ENCODE measurements at places on chromosomes 11 and 22. TPM values are rescaled to one million over a fixed set of nuclear protein-coding genes. Genes with fewer than 3 reads are reported as not detected.

- DNase-seq: no peak
Observed at GRCh38 chr22:31802575-31802974, 48.8 kb downstream of the DEPDC5 start.

DNA sequence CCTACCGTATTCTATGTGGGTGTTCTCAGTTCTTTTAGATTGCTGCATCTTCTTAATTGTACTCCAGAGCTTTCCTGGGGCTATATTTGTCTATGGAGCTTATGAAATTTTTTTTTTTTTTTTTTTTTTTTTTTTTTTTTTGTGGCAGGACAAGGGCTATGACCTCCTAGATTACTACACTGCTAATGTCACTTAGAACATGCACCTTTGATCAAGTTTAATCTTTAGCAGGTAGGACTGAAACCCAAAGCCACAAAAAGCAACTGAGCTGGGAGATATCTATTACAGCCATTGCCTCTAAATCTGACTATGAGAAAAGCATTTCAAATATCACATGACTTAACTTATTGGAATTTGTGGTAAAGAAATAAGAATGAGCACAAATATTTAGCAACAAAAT is 21.7 kb upstream of the ABTB2 start:
- DNase-seq: no peak

The BCO2 gene
- polyA plus RNA-seq: 11.0 TPM

GRCh38 chr11:26859416-26859815 is 134.5 kb upstream of the FIBIN start:
- DNase-seq: no peak

GRCh38 chr22:38449776-38450175 is 5.2 kb downstream of the KCNJ4 start:
- DNase-seq: no peak

The HEPACAM gene
- polyA plus RNA-seq: 0.04 TPM

DNA sequence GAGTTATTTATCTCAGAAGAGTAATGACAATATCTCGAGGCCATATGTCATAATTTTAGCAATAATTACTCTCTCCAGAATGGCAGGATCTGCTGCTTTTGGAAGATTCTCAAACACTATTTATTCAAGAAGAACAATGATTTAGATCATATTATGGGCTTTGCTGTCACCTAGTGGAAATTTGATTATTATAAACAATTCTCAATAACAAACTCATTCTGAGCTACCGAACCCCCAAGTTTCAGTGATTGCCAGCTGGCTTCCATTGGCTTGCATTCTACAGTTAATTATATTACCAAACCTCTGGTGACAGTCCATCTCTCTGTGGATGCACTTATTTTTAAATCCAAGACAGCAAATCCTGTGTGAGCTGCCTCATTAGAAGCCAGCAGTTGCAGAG is 27.9 kb upstream of the SLC36A4 start:
- no peak for DNase-seq

The EHF gene
- polyA plus RNA-seq: 14.7 TPM

DNA sequence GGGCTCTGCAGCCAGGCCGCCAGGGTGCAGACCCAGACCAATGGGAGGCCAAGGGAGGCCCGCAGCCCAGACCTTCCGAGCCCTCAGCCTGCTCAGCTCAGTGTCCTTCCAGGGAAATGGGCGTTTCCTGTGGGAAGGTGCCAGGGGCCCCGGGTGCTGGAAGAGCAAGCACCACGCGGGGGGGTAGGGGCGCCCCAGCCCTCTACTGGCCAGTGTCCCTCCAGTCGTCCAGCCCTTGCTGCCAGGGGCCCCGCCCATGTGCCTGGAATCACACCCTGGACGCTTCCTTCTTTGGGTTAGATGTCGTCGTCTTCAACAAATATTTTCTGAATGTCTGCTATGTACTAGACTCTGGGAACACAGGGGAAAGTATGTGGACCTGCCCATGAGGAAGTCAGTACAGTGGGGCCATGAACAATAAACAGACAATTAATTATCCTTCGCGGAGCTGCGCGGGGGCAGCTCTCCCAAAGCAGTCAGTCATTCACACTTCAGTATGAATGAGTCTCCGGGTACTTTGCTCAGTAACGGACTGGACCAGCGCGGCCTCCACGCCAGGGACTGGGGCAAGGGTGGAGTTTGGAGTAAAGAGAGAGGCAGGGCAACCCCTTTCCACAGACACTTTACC is 60.2 kb downstream of the CDKN1C start:
- peak; percentile 55 for DNase-seq

DNA sequence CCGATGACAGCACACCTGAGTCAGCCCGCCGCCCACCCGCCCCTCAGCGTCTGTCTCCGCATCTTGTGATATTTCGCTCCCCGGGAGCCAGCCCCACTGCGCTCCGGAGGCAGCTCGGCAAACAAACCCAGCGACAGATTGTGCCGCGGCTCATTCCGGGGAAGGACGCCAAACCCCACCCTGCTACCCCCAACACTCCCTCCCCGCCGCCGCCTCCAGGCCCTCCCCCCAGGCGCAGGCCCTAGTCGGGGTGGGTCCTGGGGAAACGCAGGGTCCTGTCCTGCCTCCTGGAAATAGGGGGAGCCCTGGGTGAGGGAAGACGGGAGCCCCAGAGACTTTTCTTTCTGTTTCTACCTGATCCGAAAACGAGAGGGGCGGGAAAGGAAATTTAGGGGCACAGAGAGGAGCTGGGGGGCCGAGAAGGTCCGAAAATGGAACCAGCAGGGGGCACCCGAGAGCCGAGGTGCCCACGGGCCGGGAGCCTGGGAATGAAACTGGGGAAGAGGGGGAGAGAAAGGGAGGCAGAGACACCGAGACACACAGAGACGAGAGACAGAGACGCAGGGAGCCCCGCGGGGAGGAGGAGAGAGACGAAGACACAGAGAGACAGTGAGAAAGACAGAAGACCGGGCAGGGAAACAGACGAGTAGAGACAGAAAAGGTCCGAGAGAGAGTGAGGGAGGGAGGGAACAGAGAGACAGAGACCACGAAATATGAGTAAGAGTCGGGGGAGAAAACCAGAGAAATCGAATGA is 1.7 kb upstream of the RTN4RL2 start:
- DNase-seq: no peak

The TYR gene
- polyA plus RNA-seq: not detected

The MS4A12 gene
- not detected for polyA plus RNA-seq

The POU2AF3 gene
- polyA plus RNA-seq: 17.2 TPM

- no peak for DNase-seq
Observed at GRCh38 chr22:31812977-31813605, 59.3 kb downstream of the DEPDC5 start.

DNA sequence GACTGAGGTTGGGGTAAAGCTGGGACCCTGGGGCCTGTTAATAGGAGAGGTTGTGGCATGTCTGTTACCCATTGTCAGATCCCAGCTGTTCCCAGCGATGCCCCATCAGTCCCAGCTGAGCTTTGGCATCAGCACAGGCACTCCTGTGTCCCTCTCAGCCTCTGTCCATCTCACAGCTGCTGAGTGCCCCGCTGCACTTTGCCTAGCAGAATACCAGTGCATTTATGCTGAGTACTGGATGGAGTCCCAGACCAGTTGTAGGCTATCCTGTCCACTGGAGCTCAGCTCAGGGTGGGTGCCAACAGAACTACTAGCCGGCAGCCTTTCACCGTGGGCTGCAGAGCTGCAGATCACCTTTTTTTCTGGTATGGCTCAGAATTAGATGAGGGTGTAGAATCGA is 9.9 kb downstream of the FXYD6 start:
- no peak for DNase-seq

- DNase-seq: no peak
Observed at GRCh38 chr22:47051441-47052071, 289.1 kb downstream of the TBC1D22A start.

DNA sequence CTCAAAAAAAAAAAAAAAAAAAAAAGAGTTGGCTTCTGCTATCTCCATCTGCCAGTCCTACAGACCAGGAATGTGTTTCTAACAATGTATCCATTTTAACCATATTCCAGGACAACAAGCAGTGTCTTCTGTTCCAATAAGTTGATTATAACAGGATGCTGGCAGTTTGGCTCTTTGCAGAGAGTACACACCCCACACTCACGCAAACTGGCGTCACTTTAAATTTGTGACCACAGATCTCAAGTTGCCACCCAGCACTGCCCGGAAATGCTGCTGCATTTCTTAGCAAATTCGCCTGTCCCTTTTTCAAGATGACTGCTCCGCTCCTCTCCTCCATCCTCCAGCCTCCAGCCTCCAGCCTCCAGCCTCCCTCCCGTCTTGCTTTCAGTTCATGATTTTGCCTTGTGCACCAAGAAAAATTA is 44.3 kb downstream of the SCGB1A1 start:
- no peak for DNase-seq

GRCh38 chr11:114195981-114196731 is 100.0 kb upstream of the NNMT start:
- no peak for DNase-seq

The KCNJ1 gene
- polyA plus RNA-seq: not detected

GRCh38 chr11:100354736-100355135 is 332.4 kb upstream of the ARHGAP42 start:
- no peak for DNase-seq

GRCh38 chr22:29480512-29481264 is 670 bp downstream of the NEFH start:
- DNase-seq: peak; percentile 84

Measured in large intestine (tissue), 12 donors.